Neuronal stem cell (in vitro differentiated cells): ENCODE measurements at places on chromosomes 13 and 19.

DNA sequence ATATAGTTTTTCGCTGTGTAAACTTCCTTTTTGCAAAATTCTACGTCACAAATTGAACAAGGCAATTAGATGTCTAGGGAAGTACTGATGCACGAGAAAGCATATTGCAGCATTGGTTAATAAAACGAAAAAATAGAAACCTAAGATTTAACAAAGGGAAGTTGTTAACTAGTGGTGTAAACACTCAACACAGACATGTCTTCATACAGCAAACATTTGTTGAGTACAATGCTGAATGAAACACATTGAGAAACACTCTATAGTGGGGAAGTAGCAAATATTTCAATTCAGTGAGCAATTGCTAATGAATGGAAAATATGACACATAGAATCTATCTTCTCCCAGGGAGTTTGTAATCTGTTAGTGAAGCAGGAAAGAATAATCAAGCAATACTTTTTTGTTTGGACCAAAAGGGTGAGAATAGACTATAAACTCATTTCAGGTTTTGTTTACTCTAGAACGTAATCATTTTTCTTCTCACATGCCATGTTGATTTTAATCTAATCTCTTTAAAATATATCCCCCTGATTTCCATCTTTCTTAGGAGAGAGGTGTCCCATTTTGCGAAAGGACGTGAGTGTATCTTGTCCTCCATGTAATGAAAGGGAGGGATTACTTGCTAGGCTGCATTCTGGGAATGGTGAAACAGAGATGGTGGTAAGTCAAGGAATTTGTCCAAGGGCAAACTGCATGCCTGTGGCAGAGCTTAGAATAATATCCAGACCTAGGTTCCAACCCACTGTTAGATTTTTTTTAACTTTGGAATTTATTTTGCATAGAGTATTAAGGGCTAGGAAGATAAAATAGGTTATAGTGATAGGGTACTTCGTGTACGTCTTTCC is 1.7 kb upstream of the ANKRD10 start:
- no peak for DNase-seq

GRCh38 chr13:62292714-62293480 is 877.2 kb upstream of the PCDH20 start:
- no peak for DNase-seq

GRCh38 chr19:46731584-46731983 is 14.3 kb upstream of the FKRP start:
- DNase-seq: no peak

DNA sequence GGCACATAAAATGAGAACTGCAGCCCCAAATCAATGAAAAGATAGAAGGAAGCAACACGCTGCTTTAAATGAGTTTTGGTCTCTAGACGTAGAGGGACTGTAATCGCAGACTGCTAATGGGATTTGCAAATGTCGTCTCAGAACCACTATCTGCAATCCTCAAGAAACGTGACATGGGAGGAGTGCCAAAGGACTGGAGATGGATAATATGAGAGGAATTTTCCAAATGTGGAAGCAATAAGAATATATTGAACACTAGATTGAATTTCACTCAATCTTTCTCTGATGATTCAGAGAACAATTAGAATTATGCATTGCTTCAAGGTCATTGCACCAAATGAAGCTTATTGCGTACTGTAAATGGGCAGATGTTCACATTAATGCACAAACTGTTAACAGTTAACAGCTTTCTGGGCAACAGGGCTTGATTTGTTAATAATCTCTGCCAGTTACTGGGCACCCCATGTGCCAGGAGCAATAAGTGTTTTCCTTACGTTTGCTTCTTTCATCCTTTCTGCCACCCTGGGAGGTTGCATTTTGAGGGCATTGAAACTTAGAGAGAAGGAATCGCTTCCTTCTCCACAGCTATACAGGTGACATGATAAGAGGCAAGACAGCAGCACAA is 62.8 kb upstream of the WASF3 start:
- DNase-seq: no peak

DNA sequence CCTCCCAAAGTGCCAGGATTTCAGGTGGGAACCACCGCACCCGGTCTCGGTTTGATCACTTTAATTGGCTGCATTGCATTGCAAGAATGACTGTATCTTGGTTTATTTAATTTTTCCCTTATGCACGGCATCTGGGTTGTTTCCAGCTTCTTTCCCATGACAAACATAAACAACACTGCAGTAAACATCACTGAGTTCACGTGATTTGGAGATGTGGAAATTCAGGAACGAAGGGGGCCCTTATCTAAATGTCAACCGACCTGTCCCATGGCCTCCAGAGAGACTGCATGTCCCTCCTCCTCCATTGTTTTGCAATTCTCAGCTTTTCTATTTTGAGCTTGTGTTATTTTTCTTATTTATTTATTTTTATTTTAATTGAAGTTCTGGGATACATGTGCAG is 14.4 kb upstream of the SULT2B1 start:
- DNase-seq: no peak

- DNase-seq: no peak
Measured at GRCh38 chr19:30341611-30342201, 30.5 kb upstream of the ZNF536 start.
